ENCODE measurements at places on chromosomes 12 and 14.

DNA sequence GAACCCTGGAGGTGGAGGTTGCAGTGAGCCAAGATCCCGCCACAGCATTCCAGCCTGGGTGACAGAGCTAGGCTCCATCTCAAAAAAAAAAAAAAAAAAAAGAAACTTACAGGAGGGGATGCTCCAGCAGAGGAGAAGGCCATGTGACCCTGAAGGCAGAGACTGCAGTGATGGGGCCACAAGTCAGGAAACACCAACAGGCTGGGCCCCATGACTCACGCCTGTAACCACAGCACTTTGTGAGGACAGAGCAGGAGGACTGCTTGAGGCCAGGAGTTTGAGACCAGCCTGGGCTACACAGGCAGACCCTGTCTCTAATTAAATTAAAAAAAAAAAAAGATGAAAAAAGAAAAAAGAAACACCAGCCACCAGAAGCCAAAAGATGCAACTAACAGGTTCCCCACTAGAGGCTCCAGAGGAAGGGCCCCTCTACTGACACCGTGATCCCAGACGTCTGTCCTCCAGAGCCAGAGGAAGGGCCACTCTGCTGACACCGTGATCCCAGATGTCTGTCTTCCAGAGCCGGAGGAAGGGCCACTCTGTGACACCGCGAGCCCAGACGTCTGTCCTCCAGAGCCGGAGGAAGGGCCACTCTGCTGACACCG lies 9.1 kb upstream of the GLT1D1 start:
- DNase-seq, result no peak

DNA sequence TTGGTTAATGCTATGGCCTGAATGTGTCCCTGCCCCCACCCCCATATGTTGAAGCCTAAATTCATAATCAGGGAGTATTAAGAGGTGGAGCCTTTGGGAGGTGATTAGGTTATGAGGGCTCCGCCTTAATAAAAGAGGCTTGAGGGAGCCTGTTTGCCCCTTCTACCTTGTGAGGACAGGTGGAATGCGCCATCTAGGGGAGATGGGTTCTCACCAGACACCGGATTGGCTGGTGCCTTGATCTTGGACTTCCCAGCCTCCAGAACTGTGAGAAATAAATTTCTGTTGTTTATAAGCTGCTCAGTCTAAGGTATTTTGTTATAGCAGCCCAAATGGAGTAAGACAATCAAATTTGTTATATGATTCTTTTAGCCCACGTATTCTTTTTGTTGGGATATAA lies 148.3 kb downstream of the PTCSC3 start:
- no peak for DNase-seq

DNA sequence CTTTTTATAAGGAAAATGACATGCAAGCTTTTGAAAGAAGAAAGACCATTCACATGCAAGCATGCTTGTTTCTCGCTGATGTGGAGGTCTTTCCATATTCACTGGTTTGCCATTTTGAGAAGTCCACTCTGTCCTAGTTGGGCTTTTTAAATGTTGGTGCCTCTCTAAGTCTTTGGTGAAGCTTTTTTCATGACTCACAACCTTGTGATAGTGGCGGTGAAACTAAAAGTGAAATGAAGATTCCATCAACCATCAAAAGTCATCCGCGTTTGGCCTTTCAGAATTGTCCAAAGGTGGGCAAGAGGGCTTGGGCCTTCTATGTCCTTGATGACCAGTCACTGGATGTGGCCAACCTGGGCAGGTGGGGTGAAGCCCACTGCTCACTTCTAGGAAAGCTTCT lies 4.3 kb downstream of the LRRC74A start:
- no peak for DNase-seq

GRCh38 chr12:121130866-121131373 lies 1.8 kb upstream of the P2RX7 start:
- DNase-seq, result no peak

DNA sequence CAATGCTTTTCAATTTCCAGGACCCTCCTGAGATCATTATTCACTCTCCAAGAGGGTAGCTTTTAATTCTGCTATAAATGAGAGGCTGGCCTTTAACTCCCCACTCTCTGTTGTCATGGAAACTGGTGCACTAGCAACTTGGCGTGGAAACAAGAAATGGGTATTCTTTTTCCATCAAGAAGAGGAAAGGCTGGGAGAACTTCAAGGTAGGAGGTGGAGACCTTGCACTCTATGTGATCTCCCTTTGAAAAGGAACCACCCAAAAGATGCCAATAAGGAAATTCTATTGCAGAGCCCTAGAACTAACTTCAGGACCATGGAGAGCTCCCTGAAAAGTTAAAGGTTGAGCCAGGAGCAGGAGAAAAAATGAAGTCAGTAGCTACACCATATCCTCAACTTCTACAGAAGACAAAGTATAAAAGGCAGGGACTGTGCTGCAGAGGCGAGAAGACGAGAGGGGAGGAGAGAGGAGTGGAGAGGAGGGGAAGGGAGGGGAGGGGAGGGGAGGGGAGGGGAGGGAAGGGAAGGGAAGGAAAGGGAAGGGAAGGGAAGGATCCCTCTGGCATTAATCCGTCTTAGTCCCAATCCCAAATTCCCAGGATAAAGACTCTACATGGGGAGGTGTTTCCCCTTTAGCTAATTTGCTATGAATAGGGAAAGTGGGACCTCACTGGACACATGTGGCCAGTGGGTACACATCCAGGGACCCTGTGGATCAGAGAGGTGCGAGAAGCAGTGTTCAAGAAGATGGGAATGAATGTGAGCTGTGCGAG lies 46.7 kb upstream of the FICD start:
- DNase-seq, result no peak

GRCh38 chr12:5166976-5167375 lies 123.3 kb downstream of the KCNA5 start:
- DNase-seq, result no peak

DNA sequence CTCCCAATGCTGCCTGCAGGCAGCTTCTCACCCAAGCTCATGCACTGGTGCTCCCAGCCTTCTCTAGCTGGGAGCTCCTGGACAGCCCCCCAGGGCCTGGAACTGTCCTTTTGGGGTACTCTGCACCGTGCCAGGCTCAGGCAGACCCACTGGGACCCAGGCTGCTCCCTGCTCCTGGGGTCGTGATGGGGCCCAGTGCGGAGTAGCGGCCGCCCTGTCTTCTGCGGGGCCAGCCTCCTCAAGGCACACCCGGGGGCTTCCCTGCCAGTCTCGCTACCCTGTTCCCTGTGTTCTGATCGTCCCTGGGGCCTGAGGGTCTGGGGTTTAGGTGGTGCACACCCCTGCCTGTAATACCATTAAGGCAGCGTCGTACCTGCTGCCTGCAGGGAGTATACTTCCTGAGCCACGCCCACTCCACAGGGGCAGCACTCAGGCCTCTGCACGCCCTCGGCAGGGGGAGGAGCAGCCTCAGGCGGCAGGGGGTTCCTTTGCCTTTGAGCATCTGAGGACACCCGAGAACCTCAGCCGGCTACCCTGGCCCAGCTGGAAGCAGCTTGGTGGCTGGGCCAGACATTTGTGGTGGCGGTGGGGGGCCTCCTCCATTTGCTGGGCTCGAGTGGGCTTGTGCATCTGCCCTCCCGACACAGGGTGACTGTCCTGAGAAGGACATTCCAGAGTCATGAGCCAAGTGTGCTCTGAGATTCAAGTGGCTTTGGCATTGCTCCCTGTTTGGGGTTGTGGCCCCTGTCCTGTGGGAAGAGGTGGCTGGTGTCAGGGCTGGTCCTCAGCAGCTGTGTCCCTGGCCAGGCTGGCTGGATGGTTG lies 9.2 kb upstream of the CRIP2 start:
- peak; percentile 74 for DNase-seq

DNA sequence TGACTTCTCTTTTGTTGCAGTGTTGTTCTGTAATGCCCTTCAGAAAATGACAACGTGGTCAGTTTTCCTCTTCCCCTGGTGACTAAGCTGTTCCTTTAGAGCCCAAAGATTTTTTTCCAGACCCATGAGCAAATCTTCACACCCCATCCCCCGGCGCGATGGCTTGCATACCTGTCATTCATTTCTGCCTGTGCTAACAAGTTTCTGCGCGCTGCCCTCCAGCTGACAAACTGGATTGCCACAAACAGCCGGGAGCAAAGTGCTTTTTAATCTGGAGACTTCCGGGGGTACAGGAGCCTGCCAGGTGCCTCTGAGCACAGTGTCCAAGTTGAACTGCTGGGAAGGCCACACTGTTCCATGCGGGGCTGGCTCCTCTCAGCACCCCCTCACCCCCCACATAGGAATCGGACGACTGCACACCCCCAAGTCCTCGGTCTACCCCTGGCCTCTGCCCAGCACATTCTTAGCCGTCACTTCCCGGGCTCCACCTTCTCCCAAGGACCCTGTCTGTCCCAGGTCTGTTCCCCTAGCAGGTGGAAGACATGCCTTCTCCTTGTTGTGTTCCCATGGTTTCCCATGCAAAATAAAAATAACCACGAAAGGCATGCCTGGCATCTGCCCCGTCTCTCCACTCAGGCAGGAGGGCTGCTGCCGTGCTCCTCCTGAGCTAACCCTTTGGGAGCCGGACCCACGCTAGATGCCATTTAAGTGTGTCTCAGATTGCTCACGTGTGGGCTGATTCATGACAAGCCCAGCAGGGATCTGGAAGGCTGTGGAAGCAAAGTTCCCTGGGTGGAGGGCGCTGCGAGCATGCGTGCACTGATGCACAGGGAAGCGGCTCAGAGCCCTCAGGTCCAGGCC lies 14.1 kb downstream of the RILPL1 start:
- no peak for DNase-seq

DNA sequence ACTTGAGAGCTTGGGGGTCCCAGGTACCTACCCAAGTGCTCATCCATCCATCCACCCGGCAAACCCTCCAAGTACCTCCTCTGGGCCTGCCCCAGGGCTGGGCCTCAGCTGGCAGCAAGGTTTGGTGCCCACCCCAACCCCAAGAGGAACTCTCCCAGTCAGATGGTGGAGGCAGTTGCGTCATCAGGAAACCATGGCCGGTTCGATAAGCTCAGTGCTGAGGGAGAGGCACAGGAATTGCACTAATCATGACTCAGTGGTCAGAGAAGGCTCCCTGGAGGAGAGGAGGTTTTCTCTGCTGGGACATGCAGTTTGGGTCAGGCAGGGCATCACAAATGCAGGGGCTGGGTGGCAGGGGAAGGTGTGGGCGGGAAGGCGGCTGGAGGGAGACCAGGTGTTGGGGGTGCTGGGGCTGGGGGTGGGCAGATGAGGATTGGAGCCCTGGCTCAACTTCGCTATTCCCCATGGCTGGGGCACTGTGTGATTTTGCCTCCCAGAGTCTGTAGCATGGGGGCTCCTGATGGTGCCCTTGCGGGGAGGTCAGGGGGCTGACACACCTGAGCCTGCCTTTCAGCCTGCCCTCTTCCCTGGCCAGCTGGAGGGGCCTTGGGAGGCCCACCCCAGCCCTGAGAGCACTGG lies 32.2 kb downstream of the SH2B3 start:
- no peak for DNase-seq

DNA sequence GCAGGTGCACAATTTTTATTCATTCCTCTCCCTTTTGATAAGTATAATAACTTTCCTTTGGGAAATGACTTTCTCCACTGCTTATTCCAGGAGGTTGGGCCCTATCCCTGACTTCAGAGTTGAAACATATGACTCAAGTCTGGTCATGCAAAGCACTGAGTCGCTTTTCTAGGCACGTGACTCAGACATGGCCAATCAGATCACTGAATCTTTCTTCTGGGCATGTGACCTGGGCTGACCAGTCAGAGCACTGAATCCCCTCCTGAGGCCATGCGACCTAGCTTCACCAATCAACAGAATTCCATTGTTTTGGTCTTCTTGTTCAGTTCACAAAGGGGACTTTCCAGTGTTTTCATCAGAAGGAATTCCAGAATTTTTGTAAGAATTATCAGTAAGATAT lies 377.1 kb upstream of the KITLG start:
- no peak for DNase-seq

- DNase-seq, result no peak
Measured at GRCh38 chr12:7601406-7601805, 64.3 kb downstream of the APOBEC1 start.

DNA sequence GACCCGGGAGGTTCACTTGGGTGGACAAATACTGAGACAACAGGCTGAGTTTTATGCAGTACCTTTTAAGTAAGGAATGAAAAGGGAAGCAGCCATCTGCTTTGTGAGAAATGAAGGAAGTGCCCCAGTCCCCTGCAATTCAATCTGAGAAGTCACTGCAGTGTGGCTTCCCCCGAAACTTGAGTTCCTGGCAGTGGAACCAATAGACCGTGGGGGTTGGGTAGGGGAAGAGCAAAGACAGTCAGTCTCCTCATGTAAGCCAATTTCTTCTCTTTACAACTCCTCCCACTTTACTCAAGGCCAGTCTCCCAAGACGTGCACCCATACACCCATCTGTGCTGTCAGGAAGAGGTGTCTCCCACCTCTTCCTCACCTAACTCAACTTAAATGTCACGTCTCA lies 206.5 kb downstream of the BCAT1 start:
- peak; percentile 35 for DNase-seq

- no peak for DNase-seq
Measured at GRCh38 chr12:66397574-66398290, 95.4 kb downstream of the HELB start.

GRCh38 chr14:89848165-89848564 lies 106.4 kb downstream of the EFCAB11 start:
- DNase-seq, result no peak

GRCh38 chr12:6116471-6117021 lies 7.9 kb downstream of the VWF start:
- no peak for DNase-seq

DNA sequence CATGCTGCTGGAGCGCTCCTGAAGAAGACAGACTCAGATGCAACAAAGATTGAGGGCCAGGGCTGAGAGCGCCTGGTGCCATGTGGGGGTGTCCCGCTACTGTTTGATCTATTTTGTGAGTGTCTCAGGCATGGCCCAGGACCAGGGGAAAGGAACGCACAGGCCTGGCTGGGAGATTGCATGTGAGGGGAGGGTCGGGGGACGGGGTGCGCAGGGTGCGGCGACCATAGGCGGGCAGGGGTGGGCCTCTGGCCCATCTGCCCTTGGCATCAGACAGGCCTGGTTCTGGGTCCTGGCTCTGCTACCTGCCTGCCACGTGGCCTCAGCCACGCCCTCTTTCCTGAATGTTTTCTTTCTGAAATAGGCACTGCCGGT lies 47.5 kb downstream of the BEGAIN start:
- DNase-seq, result no peak

DNA sequence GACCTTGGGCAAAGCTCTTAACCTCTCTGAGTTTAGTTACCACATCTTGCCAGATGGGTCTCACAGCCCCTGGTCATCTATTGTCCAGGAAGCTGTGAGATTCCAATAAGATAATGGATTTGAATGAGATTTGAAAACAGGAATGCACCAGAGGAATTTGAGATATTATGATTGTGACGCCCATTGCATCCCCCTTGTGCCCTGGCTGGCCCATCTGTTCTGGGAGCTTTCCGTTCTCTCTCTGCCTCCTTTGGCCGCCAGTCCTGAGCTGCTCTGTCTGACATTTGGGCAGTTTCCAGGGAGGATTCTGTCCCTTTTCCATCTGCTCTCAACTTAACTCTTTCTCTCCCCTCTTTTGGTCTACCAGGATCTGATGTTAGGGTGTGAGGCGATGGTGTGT lies 24.6 kb downstream of the SRRM4 start:
- peak; percentile 24 for DNase-seq

GRCh38 chr12:4256043-4256826 lies 17.3 kb upstream of the CCND2 start:
- DNase-seq, result no peak

All from femur (tissue), 1 donor.